ENCODE measurements at places on chromosomes 3 and 15.

DNA sequence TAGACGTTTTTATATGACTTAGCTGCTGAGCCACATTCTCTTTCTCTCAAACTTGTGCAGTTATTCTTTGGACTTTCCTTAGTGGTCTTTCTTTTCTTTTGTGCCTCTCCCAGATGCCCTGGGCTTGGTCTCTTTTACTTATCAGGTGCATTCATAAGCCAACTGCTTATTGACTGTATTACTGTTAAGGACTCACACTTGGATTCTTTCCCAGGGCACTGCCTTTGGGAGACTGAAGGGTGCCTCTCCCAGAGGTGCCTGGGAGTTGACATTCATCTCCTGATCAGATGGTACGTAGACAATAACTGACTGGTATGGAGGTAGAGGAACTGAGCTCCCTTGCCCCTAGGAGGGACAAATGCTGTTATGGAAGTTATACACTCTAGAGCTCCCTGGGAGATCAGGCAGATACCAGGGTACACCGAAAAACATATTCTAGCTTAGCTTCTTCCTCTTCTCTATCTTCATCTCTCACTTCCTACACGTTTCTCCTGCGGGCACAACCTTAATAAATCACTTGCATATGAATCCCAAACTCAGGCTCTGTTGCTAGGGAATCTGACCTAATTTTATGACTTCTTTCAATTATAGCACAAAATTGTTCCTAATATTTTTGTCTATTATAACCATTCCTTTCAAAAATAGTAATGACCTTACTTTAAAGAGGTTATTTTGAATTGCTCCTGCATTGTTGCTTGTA, 24.7 kb downstream of the PARP15 start:
- no peak for DNase-seq

- no peak for DNase-seq
Measured at GRCh38 chr3:43239755-43240154, 46.6 kb upstream of the SNRK start.

DNA sequence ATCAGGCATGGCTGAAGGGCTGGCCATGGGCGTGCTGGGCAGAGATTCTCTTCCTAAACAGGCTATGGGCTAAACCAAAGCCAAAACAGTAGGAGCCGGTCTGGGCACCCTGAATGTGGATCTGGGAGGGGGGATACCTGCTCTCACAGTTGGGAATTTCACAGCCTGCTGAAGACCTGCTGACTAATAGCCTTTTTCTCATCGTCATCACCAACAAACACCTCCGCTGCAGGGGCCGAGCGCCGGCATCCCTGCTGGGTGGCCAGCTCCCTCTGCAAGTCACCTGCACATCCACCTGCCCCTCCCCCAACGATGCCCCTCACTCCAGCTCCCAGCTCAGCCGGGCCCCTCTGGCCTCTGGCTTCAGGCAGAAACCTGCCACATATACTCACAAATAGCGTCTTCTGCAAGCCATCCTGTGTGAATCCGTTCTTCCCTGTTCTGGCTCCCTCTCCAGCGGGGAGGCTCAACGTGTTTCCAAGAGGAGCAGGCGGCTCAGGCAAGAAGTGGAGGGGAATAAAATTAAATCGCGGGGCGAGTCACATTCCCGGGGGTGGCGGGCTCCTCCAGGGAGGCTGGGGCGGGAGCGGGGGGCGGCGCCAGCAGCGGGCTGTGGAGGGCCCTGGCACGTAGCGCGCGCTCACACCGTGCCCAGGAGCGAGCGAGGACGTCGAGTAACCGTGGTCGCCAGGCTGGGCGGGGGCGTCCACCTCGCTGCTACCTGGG, 466 bp downstream of the IQSEC1 start:
- DNase-seq: no peak

DNA sequence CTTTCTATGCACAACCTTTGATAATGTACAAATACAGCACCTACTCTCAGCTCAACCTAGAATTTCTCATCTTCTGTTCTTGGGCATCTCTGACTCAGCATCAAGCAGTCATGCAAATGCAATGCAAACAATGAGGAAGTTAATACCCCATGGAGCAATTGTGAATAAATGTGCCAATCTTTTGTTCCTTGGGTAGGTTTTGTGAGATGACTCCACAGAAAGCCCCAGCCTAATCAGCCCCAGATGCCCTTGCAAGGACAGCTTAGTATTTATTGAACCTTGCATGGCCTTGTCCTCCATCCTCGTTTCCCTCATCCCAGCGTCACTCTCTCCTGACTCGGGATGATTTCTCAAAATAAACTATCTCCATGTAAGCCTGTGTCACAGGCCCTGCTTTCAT, 494.7 kb upstream of the NECTIN3 start:
- DNase-seq: peak; percentile 87

GRCh38 chr3:9098716-9099675, 135.7 kb upstream of the RAD18 start:
- no peak for DNase-seq

DNA sequence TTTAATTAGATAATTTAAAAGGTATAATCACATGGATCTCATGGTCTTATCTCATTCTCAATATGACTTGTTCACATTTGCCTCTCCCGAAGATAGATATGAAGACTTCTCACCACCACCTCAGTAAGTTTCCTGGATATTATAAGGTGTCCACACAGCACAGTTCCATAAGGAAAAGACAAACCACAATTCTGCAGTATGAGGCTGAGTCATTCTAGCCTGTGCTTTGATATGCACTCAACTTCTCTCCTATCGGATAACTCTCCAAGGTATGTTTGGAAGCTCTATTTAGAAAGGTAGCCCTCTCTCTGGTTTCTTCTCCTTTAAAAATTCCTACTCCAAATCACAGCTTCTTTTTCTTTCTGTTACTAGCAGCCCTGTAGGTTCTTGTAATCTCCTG, 612.8 kb downstream of the ZPLD1 start:
- no peak for DNase-seq

DNA sequence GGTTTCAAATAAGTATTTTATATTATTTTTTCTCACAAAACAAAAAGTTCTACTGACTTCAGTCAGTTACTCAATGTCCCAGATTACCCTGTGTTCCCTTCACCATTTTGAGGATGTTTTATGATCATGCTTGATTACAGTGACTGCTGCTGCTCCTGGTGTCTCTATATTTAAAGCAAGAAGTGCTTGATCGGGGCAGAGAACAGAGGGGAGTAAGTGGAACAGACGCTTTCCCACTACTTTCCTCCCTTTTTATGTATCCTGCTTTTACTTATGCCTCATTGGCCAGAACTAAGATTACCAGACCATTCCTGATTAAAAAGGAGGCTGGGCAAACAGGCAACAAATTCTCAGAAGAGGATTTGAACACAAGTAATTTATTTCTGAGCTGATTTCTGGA, 612.1 kb downstream of the VGLL3 start:
- no peak for DNase-seq

GRCh38 chr15:33044598-33044997, 149.9 kb downstream of the FMN1 start:
- DNase-seq: no peak

DNA sequence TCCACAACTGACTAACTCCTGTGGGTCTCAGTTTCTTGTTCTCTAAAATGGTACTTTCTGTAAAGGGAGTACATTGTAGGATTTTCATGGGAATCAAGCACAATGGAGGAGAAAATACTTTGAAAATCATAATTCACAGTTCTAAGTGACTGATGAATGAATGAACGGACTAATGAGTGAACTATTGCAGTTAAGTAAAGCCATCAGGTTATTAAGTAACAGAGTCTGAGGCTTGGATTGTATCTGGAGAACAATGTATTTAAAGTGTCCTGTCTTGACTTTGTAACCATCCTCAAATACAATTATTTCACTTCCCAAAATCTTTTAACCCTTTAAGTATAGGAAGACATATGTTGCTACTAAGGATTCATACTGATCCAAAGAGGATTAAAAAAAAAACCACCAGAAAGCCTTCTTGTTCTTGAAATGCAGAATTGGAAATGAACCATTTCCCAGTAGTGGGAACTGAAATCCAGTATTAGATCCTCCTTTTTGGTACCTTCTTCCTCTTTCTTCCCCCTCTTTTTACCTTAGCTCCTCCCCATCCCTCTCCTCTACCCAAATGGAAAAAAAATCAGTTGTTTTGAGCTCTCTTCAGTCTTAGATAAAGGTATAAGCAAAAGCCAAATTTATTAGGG, 13.2 kb upstream of the BCL6 start:
- DNase-seq: no peak

DNA sequence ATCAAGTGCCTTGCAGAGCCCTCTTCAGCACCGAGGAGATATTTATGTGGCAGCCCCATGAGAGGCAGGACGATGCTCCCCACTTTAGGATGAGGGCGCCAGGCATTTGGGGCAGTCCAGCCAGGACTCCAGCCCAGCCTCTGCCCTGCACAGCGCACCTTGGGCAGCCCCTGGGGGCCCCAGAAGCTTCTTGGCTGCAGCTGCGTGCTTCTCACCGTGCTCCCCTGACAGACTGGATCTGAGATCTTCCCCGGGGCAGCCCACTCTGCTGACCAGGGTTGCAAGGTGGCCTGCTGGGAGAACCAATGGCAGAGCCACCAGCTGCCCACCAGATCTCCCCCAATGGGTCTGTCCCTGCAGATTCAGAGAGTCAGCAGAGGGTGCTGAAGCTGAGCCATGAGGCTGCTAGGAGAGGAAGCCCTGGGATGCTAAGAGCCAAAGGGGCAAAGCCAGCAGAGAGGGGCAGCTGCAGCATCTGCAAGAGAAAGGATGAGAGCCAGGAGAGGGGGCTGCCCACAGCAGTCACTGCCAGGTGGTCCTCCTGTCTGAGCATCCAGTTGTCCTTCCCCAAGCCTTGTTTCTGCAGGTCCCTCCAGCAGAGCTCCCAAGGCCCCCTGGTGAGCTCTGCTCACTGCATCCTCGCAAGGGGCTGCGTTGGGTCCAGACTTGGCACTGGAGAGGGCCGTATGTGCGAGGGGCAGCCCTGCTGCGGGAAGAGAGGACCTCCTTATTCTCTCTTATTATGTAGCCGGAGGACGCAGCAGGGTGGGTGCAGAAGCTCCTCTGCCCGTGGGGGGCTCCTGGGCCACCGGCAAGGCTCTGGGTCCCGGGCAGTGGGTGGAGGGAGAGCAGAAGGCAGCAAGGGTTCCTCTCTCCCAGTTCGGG, 14.7 kb upstream of the KLF13 start:
- no peak for DNase-seq

GRCh38 chr3:154598166-154598565, 168.2 kb upstream of the GPR149 start:
- no peak for DNase-seq

DNA sequence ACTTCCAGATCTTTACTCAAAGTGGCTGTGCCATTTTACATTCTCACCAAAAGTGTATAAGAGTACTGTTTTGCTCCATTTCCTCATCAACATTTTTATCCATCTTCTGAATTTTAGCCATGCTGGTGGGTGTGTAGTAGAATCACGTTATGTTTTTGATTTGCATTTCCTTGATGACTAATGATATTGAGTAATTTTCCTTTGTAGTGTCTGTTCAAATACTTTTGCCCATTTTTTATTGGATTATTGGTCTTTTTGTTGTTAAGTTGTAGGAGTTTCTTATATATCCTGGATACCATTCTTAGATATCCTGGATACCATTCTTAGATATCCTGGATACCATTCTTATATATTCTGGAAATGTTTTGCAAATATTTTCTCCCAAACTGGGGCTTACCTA, 344.9 kb downstream of the LRRC3B start:
- DNase-seq: no peak

DNA sequence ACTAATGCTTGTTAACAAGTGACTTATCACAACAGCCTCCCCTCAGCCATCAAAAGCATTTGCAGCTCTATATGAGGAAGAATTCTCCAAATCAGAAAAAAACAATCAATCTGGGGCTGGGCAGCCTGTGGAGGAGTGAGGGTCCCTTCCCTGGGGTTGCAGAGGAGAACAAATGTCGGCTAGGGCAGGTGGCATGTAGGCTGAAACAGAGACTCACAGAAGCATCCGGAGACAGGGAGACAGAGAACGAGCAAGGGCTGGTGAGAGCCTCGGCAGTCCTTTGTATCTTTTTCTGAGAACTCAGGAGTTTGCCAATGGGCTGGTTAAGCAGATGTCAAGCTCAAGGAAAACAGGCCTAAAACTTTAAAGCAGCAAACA, 15.8 kb downstream of the ITGA11 start:
- no peak for DNase-seq

- DNase-seq: no peak
Measured at GRCh38 chr15:55774113-55774970, 31.4 kb upstream of the PRTG start.

- no peak for DNase-seq
Measured at GRCh38 chr15:34213690-34214089, 3.8 kb upstream of the KATNBL1 start.

GRCh38 chr3:174846055-174846454, 13.1 kb upstream of the NAALADL2 start:
- no peak for DNase-seq

- DNase-seq: no peak
Measured at GRCh38 chr3:170745211-170745718, 124.7 kb downstream of the RPL22L1 start.

GRCh38 chr15:74725845-74726773, 781 bp upstream of the CYP1A1 start:
- DNase-seq: peak; percentile 10

DNA sequence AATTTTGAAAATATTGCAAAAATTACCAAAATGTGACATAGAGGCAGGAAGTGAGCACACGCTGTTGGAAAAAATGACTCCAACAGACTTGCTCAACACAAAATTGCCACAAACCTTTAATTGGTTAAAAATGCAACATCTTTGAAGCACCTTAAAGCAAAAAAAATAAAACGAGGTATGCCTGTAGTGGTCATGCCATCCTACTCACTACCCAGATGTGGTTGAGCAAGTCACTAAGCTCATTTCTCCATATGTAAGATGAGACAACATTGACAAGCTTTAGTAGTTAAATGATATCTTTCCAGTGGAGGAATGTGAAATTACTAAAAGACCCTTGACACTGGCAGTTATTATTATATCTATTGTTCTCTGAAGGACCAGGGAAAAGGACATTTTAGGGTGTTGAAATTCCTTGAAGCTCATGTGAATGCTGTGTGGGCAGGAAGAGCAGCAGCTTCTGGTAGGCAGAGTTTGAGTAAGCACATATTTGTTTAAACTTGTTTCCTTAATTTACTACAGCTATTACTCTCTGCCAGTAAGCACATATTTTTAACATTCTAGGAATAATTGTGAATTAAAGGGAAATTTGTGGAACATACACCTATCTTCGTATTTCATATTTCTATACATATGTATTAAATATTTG, 131.6 kb upstream of the P2RY1 start:
- DNase-seq: no peak

GRCh38 chr3:122366379-122366749, 16.7 kb downstream of the MIX23 start:
- DNase-seq: no peak

DNA sequence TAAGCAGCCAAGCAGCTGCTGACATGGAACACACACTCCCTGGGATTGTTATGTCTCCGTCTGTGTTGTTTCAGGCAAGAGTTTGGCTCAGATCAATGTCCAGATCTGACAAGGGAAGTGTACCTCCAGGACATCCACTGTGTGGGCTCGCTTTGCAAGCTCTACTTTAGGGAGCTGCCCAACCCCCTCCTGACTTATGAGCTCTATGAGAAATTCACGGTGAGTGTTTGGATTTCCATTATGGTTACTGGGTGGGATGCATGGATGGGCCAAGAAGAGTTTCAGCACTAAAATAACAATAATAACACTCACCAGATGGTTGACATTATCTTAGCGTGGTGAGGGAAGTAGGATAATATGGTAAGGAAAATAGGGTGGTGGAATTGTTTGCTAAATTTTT, 74.1 kb downstream of the ARHGAP31 start:
- DNase-seq: peak; percentile 15

GRCh38 chr3:141808586-141808985, 45.4 kb downstream of the GRK7 start:
- no peak for DNase-seq

- no peak for DNase-seq
Measured at GRCh38 chr15:41775651-41776050, 1.4 kb downstream of the MAPKBP1 start.

Measured in AG09319 (cell line).